D341Med (cell line): ENCODE measurements at places on chromosomes 12 and 14.

- no peak for DNase-seq
These were observed 67.4 kb upstream of the OVCH1 start for GRCh38 chr12:29564925-29565324.

DNA sequence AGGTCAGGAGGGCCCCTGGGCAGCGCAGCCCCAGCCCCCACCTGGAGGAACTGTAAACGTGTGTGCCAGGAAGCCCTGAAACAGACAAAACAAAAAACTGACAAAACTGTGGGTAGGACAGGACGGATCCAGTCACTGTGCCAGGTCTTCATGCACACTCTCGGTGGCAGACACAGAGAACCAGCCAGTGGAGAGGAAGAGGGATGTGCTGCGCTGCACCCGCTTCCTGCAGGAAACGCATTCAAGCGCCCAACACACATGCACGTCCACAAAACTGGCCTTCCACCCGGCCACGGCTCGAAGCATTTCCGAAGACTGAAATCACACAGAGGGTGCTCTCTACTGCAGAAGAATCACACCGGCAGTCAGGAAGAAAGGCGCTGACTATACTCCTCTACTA, 16.9 kb downstream of the BRF1 start:
- peak; percentile 9 for DNase-seq

DNA sequence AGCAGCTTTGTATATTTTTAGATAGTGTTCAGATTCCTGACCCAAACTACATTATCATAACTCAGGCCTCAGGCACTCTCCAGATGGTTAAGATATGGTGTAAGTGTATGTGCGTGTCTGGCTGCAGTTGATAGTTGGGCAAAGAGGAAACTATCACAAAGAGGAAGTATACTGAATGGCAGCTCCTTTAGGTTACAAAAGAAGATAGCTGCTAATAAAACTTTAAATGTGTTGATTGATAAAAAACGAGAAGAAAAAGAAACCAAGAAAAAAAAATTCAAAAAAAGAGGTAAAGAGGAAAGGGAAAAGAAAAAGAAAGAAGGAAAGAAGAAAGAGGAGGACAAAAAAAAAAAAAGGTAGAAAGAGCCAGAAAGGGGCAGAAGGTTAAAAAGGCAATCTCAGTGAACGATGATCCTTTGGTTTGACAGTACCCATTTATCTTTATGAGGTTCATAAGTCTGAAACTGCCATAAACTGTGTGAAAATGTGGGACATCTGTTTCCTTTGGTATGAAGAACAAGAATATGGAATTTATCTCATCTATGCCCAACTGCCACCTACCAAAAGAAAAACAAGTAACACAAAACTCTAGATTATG, 42.2 kb downstream of the TAOK3 start:
- no peak for DNase-seq

DNA sequence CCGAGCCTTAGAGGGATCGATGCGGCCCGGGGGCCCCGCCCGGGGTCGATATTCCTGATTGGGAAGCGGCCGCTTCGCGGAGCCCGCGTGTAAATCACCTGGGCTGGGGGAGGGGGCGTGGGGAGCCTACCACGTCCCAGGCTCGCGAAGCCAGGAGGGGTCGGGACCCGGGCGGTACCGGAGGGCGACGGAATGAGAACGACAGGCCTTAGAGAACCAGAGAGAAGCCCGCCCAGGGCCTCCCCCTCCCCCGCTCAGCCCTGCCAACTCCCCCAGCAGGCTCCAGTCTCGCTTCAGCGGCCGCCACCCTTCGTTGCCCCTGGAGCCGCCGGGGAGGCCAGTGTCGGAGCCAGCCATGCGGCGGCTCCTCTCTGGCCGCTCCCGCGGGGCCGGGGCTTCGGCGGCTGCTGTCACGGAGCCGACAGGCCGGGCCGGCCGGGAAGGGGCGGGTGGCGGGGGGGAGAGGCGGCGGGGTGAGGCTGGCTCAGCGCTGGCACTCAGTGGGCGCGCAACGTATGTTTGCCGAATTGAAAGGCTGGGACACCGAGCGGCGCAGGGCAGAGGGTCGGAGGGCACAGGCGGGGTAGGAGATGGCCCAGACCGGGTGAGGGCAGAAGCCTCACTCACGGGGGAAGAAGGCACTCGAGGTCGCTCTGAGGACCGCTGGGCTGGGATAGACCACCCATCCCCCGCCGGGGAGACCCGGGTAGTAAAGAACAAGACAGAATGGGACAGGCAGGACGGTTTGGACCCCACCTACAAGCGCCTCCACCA, 1.4 kb upstream of the DNAJC22 start:
- peak; percentile 73 for DNase-seq

GRCh38 chr12:48997719-48998496, 1.3 kb downstream of the DDN start:
- peak; percentile 82 for DNase-seq

DNA sequence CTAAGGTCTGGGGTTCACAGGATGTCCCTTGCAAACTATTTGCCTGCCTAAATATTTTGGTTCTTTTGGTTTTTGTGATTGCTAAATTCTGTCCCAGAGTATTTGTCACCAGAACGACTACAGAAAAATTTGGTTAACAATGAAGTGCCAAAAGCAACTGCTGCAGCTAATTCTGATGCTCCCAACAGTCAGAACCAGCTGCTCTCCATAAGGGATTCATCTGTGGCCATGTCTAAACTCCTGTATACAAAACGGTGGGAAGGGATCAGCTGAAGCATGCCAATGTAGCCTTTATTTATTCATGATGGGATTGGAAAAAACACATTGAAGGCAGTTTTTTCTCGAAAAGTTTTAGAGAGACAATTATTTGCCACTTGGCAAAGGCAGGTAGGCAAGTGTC, 29.3 kb upstream of the PELI2 start:
- DNase-seq, result no peak

DNA sequence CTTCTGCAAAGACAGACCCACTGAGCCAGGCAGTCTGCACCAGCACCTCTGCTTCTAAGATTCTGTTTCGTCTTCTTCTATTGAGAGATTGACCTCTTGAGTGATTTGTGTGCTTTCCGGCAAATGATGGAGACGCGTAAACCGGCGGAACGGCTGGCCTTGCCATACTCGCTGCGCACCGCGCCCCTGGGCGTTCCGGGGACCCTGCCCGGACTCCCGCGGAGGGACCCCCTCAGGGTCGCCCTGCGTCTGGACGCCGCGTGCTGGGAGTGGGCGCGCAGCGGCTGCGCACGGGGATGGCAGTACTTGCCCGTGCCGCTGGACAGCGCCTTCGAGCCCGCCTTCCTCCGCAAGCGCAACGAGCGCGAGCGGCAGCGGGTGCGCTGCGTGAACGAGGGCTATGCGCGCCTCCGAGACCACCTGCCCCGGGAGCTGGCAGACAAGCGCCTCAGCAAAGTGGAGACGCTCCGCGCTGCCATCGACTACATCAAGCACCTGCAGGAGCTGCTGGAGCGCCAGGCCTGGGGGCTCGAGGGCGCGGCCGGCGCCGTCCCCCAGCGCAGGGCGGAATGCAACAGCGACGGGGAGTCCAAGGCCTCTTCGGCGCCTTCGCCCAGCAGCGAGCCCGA, 703 bp downstream of the ASCL4 start:
- DNase-seq, result peak; percentile 64

DNA sequence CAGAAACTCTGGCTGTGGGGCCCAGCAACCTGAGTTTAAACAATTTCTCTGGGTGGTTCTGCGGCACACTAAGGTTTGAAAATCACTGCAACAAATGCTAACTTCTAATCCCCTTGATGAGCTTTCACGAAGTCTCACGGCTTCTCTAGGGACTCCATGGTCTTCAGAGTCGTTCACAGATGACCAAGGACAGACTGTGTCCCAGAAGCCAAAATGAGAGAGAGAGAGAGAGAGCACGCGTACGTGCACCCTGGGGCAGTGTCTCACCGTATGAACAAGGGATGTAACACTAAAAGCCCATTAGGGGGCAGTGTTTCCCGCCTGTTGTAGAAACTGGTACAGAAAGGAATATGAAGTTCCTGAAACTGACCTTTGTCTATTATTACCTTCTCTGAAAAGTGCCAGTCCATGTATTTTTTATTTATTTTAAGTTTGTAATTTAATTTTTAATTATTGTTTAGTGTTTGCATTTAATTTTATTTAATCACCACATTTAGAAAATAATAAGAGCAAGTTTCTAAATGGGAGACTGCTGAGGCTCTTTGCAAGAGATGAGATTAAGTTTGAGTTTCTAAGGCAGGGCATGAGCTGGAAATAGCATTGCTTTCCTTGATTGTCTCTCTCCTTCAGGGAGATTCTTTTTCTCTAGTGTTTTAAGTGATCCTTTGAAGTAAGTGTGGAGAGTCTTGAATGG, 3.4 kb downstream of the APOLD1 start:
- DNase-seq, result peak; percentile 68
